ENCODE measurements at places on chromosomes 6 and 20. TPM values are rescaled to one million over a fixed set of nuclear protein-coding genes. Genes with fewer than 3 reads are reported as not detected.

GRCh38 chr6:151400473-151400872 lies 9.1 kb upstream of the ZBTB2 start:
- H3K4me1 ChIP-seq: peaks cover 14% of the 10 kb centered on the region
- no peak overlapping the region for H3K4me3 ChIP-seq
- H3K27ac ChIP-seq: no peak overlapping the region

DNA sequence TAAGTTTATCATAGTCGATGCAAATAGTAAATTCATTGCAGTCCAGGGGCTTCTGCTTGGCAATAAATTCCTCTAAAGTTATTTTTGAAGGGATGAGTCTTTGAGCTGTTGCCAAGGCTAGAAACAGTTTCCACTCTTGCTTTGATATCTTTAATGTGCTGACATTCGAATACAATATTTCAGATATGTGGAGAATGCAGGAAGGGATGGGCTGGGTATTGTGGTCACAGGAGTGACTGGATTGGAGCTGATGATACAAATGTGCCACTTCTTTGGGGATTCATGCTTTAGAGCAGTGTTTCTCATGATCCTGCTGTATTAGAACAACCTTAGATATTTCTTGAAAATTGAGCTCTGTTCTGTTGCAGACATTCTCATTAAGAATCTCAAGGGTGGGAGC lies 139.0 kb downstream of the PRDM13 start:
- no peak overlapping the region for H3K4me3 ChIP-seq
- DNase-seq: no peak
- H3K4me1 ChIP-seq: no peaks in the 10 kb centered on the region
- H3K36me3 ChIP-seq: no peaks in the 10 kb centered on the region
- no peak overlapping the region for H3K27ac ChIP-seq

DNA sequence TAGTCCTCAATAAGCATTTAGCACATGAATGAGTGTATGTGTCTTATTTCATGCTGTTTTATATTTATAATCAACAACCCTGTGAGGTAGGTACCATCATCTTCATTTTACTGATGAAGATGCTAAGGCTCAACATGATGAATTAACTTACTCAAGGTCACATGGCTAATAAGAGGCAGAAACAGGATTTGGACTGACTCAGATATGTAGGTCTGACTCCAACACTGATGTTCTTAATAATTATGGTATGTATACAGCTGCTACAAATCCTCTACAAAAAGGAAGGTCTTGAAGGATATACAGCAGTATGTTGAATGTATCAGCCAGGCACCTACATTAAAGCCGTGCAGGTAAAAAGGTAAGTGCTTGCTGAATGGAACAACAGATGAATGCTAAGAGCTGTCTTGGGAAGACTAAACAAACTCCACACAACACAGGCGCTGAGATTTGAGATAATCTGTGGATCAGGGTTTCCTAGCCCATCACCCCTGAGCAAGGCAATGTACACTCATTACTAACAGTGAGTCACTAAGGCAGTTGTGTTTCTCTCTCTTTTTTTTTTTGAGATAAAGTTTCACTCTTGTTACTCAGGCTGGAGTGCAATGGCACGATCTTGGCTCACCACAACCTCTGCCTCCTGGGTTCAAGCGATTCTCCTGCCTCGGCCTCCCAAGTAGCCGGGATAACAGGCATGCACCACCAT lies 31.9 kb downstream of the TTI1 start:
- H3K4me3 ChIP-seq: no peak overlapping the region
- H3K36me3 ChIP-seq: peaks cover 58% of the 10 kb centered on the region
- no peaks in the 10 kb centered on the region for H3K4me1 ChIP-seq
- H3K27me3 ChIP-seq: no peaks in the 10 kb centered on the region
- no peak overlapping the region for H3K27ac ChIP-seq

DNA sequence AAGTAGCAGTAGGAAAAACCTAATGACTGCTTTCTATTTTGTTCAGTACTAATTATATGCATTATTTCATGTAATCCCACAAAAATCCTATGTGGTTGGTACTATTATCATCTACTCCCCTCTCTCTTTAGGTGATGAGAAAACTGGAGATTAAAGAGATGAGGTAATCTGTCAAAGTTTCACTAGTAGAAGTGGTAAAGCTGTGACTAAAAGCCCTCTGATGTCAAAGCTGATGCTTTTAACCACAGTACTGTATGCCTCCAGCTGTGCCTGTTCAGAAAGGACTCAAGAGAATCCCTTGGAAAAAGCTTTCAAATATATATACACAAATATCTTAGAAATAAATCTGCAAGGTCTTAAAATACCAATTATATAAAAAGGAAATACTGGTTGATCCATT lies 38.0 kb downstream of the PHIP start:
- no peaks in the 10 kb centered on the region for H3K4me1 ChIP-seq
- no peak for DNase-seq
- no peak overlapping the region for H3K4me3 ChIP-seq
- H3K36me3 ChIP-seq: peaks cover 4% of the 10 kb centered on the region

GRCh38 chr6:167073679-167074274 lies 49.1 kb upstream of the CCR6 start:
- H3K36me3 ChIP-seq: no peaks in the 10 kb centered on the region
- H3K4me1 ChIP-seq: no peaks in the 10 kb centered on the region
- no peak overlapping the region for H3K27ac ChIP-seq

DNA sequence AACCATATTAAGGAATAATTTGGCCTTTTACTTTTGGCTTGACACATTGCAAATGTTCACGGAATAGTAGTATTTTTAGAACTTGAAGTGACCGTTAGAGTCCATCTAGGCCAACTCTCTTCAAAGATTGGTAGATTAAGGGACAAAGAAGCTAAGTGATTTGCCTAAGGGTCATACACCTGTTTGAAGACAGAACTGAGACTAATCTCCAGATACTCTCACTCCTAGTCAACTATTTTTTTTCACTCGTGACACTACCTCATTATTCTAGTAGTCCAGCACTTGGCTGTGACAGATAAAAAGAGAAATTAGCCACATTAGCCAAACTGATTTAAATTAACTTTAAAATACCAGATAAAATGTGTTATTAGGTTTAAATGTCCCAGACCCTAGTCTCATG lies 10.6 kb downstream of the ACSS2 start:
- no peaks in the 10 kb centered on the region for H3K27me3 ChIP-seq
- H3K27ac ChIP-seq: no peak overlapping the region
- DNase-seq: no peak
- peaks cover 7% of the 10 kb centered on the region for H3K36me3 ChIP-seq
- H3K4me1 ChIP-seq: no peaks in the 10 kb centered on the region

DNA sequence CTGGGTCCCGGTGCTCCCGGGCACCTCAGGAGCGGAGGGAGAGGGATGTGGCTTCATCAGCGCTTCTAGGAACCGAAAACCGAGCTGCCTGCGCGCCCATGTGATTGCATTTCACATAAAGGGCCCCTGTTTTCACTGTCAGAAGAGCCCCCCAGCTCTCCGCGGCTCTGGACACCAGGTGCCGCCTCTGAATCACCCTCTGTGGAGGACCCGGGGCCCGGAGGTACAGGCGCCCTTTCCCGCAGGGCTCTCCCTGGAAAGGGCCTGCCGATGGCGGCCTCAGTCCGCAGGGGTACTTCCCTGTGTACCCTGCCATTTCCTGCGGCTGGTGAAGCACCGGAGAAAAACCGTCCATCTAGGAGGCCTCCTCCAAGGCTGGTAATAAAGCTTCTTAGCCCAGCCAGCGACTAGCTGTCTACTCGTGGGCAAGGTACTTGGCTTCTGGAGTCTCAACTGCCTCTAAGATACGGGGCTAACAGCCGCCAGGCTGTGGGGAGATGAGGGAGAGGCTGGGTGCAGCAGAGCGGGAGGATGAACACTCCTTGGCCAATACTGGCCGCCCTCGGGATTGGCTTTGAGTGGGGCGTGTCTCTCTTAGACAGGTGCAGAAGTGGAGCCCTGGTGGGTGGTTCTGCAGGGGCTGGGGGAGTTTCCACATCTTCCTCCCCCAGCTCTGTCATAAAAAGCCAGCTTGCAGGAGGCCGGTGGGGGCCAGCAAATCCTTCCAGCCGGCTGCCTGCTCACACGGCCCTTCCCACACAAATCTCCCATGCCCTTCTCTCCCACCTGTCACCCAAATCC lies 1.6 kb downstream of the PPP1R16B start:
- H3K36me3 ChIP-seq: peaks cover 8% of the 10 kb centered on the region

- no peaks in the 10 kb centered on the region for H3K36me3 ChIP-seq
- no peaks in the 10 kb centered on the region for H3K27me3 ChIP-seq
- no peaks in the 10 kb centered on the region for H3K4me1 ChIP-seq
- DNase-seq: no peak
These were observed 193.7 kb downstream of the CDH4 start for GRCh38 chr20:61445741-61446140.

The HTR1E gene
- total RNA-seq: not detected

The PYGB gene
- total RNA-seq: 176 TPM

The BPIFB1 gene
- total RNA-seq: not detected

GRCh38 chr6:151961809-151962208 lies 154.3 kb downstream of the ESR1 start:
- no peak overlapping the region for H3K4me3 ChIP-seq
- H3K27ac ChIP-seq: no peak overlapping the region

The OR2H2 gene
- not detected for total RNA-seq

The CENPQ gene
- 4.2 TPM for total RNA-seq

GRCh38 chr6:128569732-128570679 lies 49.6 kb upstream of the PTPRK start:
- H3K36me3 ChIP-seq: no peaks in the 10 kb centered on the region
- no peaks in the 10 kb centered on the region for H3K27me3 ChIP-seq
- H3K4me1 ChIP-seq: peaks cover 3% of the 10 kb centered on the region
- DNase-seq: peak; percentile 10
- H3K27ac ChIP-seq: no peak overlapping the region

GRCh38 chr20:63532449-63532971 lies 4.7 kb downstream of the PTK6 start:
- H3K27ac ChIP-seq: no peak overlapping the region
- H3K36me3 ChIP-seq: no peaks in the 10 kb centered on the region
- no peak for DNase-seq
- no peak overlapping the region for H3K4me3 ChIP-seq
- H3K27me3 ChIP-seq: no peaks in the 10 kb centered on the region
